NCI-H510A treated with DMSO at 0.1 percent for 48 hours (cell line): ENCODE measurements at places on chromosomes 13 and 19.

DNA sequence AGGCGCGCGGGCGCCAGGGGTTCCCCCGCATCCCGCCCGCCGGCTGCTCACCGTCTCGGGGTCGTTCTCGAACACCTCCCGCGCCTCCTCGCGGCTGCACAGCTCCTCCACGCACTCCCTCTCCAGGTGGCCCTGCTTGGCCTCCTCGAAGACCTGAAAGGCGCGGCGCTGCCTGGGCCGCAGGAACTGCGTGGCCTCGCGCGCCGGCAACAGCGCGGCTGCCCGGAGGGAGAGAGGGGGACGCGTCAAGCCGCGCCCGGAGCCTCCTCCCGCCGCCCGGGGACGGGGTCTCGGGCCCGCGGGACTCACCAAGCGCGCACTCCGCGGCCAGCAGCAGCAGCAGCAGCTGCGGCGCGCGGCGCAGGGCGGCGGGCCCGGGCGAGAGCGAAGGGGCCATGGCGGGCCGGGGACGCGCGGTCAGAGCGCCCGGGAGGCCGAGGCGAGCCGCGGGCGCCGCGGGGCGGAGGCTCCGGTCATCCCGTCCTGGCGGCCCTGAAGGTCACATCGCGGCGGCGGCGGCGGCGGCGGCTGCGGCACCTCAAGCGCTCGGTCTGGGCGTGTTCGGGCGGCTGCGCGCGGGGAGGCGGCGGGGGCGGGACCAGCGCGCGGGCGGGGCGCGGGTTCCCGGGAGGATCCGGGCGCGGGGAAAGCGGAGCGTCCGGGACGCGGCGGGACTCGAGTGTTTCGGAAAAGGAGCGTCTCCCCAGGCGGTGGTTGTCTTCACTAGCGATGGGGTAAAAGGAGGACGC is at the start of gene GAS6:
Gene GAS6 (minus strand): TSS at position 553 of the 749 bp plus-strand sequence. CDS start 156 bp downstream, at position 397.
- no peak for DNase-seq

DNA sequence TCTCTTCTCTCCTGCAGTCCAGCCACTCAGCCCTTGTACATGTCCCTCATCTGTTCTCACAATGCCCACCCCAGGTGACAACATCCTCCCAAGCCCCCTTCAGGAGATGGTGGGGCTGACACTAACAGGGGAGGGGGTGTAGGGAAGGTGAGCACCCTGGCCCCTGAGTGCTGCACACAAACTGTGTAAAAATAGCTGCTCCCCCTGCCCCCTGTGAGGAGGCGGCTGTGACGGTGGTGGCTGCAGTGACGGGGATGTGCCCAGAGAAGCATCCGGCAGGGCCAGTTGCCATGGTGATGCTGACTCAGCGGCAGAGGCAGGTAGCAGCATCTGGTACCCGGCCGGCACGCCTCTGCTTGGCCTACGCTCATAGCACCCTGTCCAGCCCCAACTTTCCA is 13.0 kb upstream of the JUND start:
- peak; percentile 18 for DNase-seq

DNA sequence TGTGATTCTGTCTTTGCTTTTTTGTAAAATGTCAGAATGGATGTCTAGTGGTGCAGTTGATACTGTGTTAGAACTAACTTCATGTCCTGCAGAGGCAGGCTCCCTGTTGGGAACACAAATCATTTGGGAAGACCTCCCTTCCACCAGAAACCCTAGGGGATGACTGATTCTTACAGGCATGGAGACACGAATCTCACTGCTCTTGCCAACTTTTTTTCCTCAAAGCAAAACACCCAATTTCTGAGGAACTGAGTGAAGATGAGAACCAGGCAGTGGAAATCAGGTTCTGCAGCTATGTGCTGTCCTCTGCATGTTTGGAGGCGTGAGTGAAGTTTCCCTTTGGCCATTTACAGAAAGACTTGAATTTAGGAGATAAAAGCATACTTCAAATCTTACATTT is 87.5 kb upstream of the CSNK1A1L start:
- no peak for DNase-seq

GRCh38 chr19:48959341-48960239 is 4.9 kb downstream of the BAX start:
- DNase-seq: no peak

GRCh38 chr13:40375489-40376171 is 290.8 kb downstream of the FOXO1 start:
- DNase-seq: no peak
